ENCODE measurements at places on chromosomes 7 and 10.

GRCh38 chr10:36087006-36088005, 445.2 kb upstream of the FZD8 start:
- no peak for DNase-seq

DNA sequence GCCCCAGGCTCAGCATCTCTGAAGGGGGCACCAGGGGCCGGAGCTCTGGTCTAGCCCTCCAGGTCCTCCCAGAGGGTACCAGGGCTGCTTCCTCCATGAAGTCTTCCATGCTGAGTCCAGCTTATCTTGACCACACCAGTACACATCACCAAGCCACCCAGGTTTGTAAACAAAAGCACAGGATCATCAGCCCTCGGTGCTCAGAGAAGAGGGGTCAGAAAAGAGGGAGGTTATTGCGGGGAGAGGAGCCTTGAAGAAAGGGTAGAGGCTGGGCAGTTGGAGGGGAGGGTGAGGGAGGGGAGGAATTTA, 23.9 kb downstream of the AQP1 start:
- no peak for DNase-seq

- DNase-seq: no peak
These were observed 48.5 kb upstream of the PPP2R2D start for GRCh38 chr10:131852176-131852822.

- no peak for DNase-seq
These were observed 106.1 kb downstream of the TNS3 start for GRCh38 chr7:47475880-47476227.

- DNase-seq: no peak
These were observed 25.4 kb downstream of the AIFM2 start for GRCh38 chr10:70106958-70107791.

- no peak for DNase-seq
These were observed 124.7 kb downstream of the ARID5B start for GRCh38 chr10:62025901-62026879.

GRCh38 chr7:150826061-150826849, 25.7 kb downstream of the TMEM176A start:
- no peak for DNase-seq

DNA sequence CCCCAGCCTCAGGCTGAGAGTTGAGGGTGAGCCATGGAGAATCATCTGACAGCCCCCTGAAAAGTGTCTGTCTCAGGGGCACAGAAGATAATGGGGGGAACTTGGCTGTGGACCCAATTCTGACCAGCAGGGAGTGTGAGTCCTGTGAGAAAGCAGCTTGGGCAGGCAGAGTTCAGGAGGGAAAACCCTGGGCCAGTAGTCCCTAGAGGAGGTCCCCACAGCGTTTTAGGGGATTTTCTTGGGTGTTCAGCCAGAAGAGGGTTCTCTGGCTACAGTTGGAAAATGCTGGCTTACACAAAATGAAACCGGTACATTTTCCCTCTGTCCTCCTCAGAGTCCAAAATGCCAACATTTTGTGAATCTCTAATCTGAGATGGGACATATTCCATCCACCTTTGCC, 35.8 kb upstream of the TRIM8 start:
- no peak for DNase-seq

DNA sequence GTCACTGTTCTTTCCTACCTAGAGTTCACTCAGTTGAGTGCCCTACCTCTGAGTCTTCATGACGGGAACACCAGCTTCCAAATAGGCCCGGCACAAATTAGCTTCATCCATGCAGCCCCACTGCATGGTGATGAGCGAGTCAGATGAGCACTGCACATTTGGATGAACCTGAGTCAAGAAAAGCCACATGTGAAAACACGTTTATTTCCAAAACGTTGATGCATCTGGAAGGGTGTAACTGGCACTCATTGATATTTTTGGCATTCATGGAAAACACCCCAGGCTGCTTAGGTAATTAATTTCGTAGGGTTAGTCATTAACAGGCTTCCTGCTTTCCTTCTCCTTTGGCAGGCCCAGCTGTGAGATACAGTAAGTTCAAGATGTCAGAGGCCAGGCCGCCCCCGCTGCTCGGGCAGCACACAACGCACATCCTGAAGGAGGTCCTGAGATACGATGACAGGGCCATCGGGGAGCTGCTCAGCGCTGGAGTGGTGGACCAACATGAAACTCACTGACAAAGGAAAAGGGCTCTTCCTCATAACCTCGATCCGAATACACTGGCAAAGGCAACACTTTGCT, 725.2 kb downstream of the SUGCT start:
- no peak for DNase-seq

All from activated CD4-positive, alpha-beta T cell treated with anti-CD3 and anti-CD28 coated beads, Interleukin-2, amount 50 U/mL, for 16 hours (primary cell).